ENCODE measurements at places on chromosomes 4 and X.

GRCh38 chr4:151129796-151130195 is 30.4 kb downstream of the RPS3A start:
- no peak for DNase-seq

DNA sequence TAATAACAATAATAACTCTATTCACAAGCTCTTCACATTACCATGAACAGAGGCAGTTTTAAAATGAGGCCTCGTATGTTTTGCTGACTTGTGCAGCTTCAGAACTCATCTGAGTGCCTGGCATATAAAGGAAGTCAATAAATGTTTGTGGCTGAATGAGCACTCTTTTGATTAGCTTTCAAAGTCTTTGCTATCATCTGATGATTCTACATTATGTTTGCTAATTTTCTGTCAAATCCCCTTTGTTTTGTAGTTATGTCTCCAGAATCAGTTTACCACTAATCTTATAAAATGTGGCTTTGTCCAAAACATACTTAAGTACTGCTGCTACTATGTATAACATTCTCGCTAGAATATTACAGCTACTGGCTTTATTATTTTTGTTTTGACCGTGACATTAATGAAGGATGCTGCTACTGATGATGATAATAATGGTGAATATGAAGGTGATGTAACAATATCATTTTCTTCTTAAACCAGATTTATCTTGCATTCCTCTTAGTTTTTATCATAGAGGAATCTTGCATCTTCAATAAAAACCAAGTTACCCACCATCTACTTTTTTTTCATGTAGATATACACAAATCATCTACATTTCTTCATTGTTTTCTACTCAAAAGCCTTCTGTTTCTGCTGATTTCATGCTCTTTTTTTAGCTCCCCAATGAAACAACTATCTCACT is 384.5 kb downstream of the NAF1 start:
- no peak for DNase-seq

DNA sequence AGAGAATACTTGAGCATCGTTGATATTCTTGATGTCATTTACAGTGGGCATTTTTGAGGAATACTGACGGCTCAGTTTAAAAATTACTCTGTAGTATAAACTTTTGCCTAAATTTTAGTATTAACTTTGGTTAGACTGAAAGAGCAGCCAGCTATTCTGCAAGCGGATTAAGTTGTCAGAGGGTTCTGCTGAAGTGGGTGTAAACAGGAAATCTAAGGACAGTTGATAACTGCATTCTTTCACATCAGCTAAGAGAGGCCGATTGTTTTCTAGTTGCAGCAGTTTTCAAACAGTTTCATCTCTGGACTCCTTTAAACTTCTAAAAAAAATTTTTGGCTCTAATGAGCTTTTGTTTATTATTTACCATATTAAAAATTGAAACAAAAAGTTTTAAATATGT is 149.6 kb downstream of the RAPGEF2 start:
- no peak for DNase-seq

- no peak for DNase-seq
These were observed 67.1 kb downstream of the RXFP1 start for GRCh38 chr4:158588777-158589176.

GRCh38 chrX:112753116-112753515 is 73.4 kb upstream of the LHFPL1 start:
- no peak for DNase-seq

DNA sequence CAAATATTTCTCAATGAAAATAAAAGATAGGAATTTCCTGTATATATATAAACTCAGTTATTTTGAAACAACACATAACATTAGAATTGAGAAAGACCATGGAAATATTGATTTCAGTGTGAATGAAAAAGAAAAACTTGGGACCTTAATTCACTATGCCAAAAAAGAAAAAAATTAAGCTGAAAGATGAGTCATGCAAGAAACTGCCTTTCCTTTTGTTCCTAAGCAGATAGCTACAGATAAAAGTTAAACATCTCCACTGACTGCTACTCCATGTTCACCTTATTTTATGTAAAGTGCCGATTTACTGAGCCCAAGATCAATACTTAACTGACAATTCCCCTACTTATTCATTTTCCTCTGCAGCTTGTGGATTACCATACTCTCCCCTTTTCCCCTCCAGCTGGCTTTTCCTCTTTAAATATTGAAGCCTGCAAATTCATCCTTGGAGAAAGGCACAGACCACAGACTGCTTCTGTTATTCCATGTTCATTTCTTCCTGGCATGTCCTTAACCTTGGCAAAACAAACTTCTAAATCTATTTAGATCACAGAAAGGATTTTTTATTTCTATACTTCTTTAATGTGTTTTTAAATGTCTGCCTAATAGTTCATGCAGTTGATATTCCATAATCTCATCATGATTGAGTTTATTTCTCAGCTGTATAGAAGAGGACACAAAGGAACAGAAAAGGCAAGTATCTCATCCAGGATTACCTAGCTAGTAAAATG is 40.5 kb upstream of the YTHDC1 start:
- no peak for DNase-seq

DNA sequence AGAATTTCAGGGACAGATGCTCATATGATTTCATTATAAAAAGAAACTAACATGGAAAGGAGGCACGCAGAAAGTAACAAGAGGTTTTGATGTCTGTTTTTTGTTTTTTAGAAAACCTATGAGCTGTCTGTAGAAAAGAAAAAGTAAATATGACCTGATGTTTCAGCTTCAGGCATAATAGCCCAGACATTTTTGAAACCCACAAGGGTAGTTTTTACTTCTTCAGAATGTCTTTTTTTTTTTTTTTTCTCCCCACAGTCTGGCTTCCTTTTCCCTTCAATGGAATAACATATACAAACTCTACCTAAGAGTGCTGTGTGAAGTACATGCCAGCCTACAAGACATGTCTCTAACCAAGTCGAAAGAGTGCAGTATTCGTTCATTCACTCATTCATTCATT is 18.3 kb upstream of the STX18 start:
- DNase-seq: no peak

GRCh38 chrX:42695800-42696358 is 82.1 kb downstream of the PPP1R2C start:
- no peak for DNase-seq

DNA sequence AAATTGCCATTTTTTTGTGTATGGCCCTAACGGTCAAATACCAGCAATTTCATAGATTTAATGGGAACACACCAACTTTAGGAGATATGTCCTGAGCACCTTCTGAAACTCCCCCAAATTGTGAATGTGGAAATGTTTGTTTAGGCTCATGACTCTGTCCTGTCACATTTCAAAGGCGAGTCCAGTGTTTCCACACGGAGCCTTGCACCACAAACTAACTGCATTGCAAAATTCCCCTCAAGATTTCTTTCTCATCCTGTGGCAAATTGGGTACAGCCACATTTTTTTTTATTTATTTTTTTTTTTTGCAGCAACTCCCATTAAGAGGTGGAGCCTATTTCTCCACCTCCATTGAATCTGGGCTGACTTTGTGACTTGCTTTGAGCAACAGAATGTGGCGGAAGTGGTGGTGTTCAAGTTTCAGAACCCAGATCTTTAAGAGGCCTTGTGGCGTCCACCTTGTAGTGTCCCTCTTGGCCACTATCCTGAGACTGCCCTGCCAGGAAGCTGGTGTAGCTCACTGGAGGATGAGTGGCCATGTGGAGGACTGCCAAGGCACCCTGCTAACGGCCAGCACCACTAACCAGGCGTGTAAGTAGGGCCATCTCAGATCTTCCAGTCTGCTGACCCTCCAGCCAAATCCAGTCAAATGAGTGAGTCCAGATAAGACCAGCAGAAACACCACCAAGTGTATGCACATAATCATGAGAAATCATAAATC is 172.4 kb upstream of the SCML1 start:
- no peak for DNase-seq

DNA sequence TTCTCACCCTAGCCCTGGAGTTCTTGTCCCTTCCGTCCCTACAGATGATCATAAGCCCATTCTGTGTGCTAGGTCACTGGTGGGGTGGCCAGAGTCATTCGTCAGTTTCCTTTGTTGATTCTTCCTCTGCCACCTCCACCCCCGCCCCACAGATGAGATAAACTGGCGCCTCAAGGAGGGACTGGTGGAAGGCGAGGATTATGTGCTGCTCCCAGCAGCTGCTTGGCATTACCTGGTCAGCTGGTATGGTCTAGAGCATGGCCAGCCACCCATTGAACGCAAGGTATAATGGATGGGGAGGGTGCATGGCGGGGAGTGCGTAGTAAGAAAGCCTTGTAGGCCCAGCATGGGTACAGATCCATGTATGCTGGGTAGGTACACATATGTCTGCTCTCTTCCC is 6.4 kb downstream of the USP11 start:
- no peak for DNase-seq

DNA sequence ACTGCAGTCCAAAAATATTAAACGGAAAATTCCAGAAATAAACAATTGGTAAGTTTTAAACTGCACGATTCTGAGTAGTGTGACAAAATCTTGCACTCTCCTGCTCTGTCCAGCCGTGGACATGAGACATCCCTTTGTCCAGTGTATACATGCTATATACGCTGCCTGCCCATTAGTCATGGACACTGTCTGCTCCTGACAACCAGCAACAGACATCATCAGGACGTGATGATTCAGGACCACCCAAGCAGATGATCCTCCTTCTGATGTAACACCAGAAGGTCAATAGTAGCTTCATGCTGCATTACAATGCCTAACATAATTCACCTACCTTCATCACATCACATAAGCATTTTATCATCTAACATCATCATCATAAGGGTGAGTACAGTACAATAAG is 36.3 kb downstream of the ATRX start:
- DNase-seq: no peak

GRCh38 chrX:110418316-110419235 is 59.9 kb downstream of the RTL9 start:
- DNase-seq: no peak

GRCh38 chrX:13693341-13693961 is 4.5 kb downstream of the RAB9A start:
- no peak for DNase-seq

- DNase-seq: no peak
These were observed 71.5 kb downstream of the SORBS2 start for GRCh38 chr4:185740471-185740873.

GRCh38 chrX:139881572-139881971 is 51.3 kb downstream of the ATP11C start:
- DNase-seq: no peak

DNA sequence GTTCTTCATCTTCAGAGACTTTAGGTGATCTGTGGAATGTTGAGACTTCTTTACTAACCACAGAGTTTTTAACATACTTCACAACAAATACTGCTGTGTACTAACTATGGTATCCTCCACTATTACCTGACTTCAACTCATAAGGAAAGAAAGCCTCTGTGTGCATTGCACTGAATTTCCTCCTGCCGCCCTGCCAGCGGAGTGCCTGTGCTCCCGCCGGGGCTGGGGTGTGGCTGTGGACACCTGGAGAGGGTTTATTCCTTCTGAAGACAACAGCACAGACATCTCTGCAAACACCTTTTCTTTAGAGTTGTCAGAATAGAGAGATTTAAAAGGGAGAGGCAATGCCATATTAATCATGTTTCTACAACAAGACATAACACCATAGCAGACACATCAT is 63.3 kb downstream of the FAT1 start:
- DNase-seq: no peak

DNA sequence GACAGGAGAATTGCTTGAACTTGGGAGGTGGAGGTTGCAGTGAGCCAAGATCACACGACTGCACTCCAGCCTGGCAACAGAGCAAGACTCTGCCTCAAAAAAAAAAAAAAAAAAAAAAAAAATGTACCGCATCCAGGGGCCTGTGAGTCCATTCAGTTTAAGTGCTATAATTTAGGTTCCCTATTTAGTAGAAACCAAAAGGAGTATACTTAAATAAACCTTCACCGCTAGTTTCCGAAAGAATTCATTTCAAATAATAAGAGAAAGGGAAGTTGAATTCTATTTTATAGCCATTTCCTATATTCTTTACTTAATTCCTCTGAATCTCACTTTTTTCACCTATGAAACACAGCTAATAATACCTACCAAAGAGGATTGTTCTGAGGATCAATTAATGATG is 20.8 kb upstream of the LRBA start:
- no peak for DNase-seq

DNA sequence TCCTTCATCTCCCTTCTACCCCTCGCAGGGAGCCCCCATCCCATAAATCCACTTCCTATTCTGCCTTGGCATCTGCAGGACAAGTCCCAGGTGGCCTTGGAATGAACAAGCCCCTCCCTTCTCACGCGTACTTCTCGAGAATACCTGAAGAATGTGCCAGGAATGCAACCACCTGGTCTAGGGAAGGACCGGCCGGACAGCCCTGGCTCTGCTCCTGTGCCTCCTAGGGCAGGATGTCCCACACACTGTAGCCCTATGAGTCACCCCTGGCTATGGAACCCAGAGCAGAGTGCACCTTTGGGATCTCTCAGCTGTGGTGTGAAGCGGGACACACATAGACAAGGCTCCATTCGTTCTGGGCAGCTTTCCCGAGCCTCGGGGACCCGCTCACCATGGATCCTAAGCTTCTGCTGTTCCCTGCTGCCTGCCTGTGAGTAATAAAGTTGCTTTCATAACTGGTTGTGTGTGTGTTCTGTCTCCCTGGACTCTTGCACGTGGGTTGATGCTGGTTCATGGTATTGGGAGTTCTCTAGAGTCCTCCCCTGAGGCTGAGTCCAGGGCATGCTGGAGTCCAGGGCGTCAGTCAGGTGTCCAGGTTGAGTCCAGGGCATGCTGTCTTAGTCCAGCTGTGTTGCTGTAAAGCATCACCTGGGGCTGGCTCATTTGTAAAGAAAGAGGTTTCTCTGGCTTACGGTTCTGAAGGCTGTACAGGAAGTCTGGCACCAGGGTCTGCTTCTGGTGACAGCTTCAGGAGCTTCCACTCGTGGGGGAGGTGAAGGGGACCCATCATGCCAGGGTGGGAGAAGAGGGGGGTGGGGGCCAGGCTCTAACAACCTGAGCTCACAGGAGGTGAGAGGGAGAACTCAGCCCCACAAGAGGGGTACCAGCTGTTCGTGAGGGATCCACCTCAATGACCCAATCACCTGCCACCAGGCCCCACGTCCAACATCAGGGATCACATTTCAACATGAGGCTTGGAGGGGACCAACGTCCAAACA is 7.4 kb upstream of the PDE6B start:
- DNase-seq: no peak

GRCh38 chr4:103074744-103075434 is 1.7 kb downstream of the SLC9B2 start:
- DNase-seq: no peak

- peak; percentile 28 for DNase-seq
These were observed 213.6 kb downstream of the PALLD start for GRCh38 chr4:168710353-168710946.

GRCh38 chr4:52743444-52744019 is 7.7 kb downstream of the ERVMER34-1 start:
- DNase-seq: no peak

DNA sequence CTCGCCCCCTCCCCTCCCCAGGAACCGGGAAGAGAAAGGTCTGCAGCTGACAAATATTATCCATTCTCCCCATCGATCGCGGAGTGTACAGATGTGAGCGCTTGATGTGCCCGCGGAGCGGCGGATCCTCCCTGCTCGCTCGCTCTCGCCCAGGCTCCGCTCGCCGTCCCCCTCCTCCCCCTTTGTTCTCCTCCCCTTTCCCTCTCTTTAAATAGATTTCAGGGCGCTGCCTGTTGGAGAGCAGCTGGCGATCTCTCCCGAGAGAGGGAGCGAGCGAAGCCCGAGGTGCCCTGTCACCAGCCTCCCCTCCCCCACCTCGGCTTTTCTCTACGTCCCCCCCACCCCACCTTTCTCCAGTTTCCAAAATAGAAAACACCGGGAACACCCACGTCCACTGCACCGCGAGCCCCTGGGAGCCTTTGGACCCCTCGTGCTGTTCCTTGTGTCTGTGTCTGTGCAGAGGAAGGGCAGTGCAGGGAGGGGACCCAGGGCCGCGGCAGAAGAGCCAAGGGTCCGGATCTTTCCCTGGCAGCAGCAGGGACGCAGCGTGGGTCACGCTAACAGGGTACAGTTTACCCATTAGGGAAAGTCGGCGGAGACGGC is 56.6 kb upstream of the BCOR start:
- DNase-seq: peak; percentile 34
